NCI-H2227 treated with DMSO at 0.1 percent for 48 hours (cell line): ENCODE measurements at places on chromosomes 16 and 17.

GRCh38 chr17:60351012-60351695 lies 40.8 kb downstream of the USP32 start:
- DNase-seq, result no peak

- no peak for DNase-seq
These were observed 215.4 kb downstream of the CHD9NB start for GRCh38 chr16:52837251-52837650.

DNA sequence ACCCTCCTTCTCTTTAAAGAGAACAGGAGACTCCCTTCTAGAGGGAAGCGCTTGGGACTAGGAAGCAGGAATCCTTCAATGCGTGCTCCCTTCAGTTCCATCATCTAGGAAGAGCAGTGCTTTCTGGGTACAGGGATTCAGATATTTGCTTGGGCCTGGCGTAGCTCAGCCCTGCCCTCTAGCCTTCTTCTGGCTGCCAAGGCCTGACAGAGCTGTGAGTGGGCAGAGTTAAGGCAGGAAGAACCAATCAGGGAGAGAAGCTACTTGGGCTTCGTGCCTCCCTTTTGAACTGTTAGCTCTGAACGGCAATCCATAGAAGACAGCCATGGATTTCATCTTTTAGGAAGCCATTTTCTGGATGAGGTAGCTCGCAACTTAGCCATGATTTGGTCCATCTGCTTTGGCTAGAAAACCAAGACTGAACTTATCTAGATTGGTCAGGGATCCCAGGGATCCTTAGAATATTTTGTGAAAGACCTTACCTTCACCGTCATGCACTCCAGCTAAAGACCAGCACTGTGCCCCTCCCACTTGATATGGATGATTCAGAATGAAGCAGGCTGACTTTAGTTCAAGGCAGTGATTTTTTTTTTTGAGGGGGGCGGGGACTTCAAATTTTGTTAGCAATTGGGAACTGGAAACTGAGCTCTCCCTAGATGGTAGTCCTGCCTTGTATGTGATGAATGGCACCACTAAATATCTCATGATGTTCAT lies 2.5 kb upstream of the CORO6 start:
- DNase-seq, result peak; percentile 25

GRCh38 chr17:5418858-5419355 lies 555 bp downstream of the NUP88 start:
- peak; percentile 27 for DNase-seq

GRCh38 chr17:66353937-66354401 lies 51.6 kb downstream of the PRKCA start:
- no peak for DNase-seq

DNA sequence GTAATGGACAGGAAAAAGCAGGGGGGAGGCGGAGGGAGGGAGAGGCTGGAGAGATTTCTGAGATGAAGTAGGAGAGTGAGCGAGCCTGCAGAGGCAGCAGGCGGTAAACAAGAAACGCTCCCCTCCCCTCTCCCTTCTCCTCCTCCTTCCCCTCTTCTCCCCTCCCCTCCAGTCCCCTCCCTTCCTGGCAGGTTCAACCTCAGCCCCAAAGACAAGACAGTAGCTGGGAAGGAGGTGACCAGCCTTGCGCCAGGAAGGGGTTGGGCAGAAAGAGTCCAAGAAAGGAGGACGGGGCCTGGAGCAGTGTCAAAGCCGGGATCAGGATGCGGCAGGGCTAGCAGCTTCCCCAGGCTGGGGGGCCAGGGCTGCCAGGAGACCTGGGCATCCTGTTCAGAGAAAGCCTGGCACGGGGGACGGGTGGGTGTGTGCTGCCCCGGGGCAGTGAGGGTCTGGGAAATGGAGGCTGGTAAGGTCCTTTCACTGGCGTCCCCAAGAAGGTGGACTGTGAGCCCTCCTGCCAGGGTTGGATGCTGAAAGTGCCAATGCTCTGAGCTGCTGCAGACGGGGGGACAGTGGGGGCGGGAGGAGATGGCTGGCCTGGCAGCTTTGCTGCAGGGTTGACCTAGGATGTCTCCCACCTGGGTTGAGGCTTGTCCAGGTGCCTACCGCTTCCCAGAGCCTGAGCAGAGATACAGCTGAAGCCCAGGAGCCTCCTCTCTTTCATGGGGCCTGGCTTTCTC lies 261.6 kb upstream of the TNRC6C start:
- no peak for DNase-seq

DNA sequence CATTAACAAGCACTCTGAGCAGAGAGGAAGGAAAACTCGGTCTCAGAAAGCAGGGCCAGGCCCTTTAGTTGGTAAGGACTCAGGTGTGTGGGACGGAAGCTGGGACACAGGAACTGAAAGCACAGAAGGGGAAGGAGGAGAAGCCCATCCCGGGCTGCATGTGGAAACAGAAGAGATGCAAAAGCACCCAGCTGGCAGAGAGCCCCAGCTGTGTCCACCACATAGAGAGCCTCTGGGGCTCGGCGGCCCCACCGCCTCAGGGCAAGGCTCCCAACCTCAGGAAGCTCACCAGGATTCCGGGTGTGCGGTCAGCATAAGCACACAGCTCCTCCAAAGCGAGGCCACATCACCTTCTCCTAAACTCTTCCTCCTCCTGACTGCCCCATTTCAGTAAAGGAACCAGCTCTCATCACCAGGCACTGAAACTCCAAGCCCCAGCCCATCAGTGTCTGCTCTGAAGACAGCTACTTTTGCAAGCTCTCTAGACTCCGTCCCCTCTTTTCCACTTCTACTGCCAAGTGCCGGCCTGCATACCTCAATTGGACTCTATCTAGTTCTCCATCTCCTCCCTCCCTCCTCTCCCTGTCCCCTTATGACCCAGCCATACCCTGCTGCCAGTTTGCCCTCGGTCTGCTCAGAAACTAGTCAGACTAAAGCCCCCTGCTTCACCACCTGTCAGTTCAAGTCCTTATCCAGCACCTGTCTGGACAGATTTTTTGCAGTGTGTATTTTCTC lies 6.0 kb downstream of the ST3GAL2 start:
- no peak for DNase-seq

- no peak for DNase-seq
These were observed 100.7 kb downstream of the LYRM1 start for GRCh38 chr16:21001262-21001661.

- no peak for DNase-seq
These were observed 30.9 kb downstream of the SOCS1 start for GRCh38 chr16:11224894-11225676.

DNA sequence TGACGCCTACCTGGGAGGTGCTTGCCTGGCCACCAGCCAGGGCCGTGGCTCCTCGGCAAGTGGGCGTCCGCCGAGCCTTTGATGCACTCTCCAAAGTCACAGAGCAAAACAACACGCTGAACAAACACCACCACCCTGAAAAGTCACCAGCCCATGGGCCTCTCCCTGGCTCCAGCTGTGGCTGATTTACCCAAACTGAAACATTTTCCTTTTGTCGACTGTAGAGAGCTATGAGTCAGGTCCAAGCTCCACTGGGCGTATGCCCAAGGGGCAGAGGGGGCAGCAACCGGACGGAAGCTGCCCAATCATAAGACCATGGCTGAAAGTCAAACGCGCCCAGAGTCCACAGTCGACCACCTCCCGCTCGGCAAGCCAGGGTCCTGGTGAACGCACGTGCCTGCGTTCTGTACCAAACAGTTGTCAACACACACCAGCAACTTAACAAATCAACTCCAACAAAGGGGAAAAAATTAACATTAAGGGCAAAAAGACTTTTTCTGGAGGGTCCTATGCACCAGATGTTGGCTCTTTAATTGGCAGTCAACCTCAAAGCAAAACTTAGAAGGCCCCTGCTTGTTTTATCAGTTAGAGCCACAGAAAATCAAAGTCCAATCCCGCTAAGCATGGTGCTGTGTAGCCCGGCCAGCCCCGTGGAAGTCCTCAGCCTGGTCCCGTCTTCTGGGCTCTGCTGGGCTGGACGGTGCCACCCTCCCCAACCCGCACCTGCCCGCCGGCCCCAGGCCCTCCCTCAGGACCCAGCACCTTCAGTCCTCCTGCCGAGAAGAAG lies 47.3 kb downstream of the TBC1D16 start:
- DNase-seq, result no peak

DNA sequence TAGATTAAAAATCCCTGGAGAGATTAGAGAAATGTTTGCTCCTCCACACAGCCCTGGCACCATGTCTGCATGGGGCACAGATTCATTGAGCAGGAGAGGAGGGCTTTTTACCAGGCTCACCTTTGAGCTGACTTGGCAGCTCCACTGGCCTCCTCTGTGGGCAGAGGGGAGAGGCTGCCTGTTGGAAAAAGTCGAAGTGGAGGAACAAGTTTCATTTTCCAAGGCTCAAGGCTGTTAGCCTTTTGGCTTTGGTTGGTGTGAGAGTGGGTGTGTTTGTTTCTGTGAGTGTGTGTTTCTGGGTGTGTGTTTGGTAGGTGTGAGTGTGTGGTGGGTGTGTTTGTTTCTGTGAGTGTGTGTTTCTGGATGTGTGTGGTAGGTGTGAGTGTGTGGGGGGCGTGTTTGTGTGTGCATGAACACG lies 5.6 kb downstream of the TMEM238L start:
- DNase-seq, result no peak

- DNase-seq, result no peak
These were observed 4.4 kb downstream of the STX1B start for GRCh38 chr16:31006086-31006385.

DNA sequence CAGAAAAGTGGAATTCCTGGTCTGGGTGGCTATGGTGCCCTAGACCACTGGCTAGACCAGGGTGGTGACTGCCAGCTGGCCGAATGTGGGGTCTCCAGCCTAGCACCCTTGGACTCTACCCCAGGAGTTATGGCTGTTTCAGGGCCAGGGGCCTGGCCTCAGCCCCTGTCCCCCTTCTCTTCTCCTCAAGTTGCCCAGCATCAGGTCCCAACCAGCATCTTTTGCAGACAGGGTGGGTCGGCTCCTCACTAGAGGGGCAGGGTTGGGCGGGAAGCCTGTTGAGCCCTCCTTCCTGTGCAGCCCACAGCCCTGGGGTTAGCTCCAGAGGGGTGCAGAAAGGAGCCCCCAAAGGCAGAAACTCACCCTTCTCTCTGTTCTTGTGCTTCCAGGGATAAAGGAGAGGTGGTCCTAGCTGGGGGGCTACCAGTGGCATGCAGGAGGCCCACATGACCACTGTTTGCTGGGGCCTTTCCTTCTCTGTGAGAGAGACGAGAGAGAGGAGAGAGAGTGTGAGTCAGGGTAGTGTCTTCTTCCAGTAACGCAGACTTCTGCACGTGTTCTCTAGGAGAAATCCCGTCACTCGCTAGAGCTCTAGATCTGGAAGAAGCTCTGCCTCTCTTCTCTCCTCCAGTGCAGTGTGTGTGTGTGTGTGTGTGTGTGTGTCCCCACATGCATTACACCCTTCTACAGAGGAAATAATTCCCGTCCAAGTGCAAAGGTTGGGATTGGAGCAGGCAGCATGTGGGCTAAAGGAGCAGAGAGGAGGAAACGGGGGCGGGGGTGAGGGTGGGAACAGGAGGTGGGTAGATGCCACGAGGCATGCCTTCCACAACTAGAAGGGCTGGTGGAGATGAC lies 209.4 kb downstream of the SEC14L1 start:
- DNase-seq, result no peak

DNA sequence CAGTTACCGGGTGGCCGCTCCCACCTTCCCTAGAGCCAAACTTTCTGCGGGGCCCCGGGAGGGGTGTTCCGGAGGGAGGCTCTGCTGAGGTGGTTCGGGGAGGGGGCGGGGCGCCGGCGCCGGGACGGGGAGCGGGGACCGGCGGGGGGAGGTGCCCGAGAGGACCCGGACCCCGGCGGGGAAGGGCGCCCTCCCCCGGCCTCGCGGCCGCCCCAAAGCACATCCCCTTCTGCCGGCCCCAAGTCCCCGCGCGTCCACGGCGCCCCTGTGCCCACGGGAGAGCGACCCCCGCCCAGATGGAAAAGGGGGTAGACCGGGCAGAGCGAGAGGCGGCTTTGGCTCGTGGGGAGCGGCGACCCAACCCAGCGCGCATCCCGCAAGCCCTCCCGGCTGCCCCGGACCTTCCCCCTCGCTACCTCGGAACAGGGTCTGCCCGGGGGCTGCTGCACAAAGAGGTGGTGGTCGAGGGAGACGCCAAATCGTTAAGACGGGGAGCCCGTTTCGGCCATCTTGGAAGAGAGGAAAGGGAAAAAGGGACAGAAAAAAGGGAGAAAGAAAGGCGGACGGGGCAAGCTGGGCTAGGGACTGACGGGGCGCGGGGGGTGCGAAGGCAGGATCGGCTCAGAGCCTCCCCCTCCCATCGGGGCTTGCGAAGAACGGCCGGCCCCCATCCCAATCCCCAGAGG lies 530 bp downstream of the PCGF2 start:
- peak; percentile 52 for DNase-seq

- DNase-seq, result no peak
These were observed 14.4 kb upstream of the ADAMTS18 start for GRCh38 chr16:77449208-77449607.

DNA sequence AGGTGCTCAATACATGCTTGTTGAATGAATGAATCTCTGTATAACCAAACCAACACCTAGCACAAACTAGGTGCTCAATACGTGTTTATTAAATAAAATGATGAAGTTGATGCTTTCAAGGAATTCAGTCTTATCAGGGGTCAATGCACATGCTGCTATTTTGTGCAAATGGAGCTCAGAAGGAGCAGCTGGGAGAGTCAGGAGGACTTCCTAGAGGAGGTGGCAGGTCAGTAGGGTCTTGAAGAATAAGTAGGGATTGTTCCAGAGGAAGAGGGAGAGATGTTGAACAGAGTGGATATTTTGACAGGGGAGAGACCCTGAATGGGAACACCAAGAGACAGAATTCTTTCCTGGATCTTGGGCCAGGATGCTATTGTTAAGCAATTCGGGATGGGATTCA lies 92.7 kb upstream of the LHX1 start:
- no peak for DNase-seq

DNA sequence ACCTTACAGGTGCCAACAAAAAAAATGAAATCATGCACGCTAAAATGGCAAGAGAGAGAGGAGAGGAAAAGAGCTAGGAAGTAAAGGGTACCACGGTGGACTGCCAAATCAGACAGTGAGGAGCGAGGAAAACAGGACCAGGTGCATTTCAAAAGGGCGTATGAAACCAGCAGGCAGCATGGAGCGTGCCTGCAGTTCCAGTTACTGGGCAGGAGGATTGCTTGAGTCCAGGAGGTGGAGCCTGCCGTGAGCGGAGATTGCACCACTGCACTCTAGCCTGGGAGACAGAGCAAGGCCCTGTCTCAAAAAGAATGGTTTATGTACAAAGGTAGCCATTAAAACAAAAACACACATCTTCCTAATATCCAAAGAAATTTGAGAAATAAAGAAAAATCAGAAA lies 16.4 kb downstream of the USP36 start:
- DNase-seq, result no peak

GRCh38 chr17:8745586-8746500 lies 1.2 kb upstream of the CCDC42 start:
- peak; percentile 18 for DNase-seq

DNA sequence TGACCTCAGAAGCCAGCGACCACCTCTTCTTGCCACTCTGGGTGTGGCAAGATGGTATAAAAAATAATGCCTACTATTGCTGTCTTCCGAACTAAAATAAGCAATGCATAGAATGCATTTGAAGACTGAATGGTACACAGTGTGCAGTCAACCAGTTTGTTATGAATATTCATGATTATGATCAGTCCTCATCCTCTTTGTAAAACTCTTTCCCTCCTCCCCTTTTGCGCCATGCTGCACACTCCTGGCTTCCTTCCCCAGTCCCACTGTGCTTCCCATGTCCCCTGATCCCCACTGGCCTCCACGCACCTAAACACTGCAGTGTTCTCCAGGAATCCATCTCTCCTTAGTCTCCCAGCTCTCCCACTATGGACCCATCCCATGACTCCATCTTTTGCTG lies 348.0 kb downstream of the SOX9 start:
- DNase-seq, result no peak

- DNase-seq, result no peak
These were observed 8.4 kb upstream of the SRCIN1 start for GRCh38 chr17:38613981-38614779.
